T-helper 9 cell (primary cell): ENCODE measurements at places on chromosomes 2 and 18.

DNA sequence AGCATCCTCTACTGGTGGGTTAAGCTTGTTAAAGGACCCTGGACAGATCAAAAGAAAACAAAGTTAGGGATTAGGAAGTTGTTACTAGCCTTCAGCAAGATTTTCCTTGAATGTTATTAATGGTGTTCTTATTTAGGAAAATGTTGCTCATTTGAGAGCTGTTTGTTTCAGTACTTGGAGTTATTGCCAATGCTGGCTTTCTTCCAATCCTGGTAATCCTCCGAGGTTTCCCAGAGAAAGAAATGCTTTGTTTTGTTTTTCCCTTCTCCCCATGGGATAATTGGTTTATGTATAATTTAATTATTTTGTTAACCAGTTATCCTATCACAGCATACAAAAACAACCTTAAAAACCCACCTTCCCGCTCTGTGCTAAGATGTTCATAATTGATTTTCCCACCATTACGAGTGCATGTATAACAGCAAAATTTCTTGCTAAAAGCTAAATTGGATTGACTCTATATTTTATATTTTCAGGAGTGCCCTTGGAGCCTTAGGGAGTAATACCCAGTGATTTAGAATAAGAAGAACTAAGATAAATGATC, 79.8 kb downstream of the MGAT5 start:
- no peak for DNase-seq

DNA sequence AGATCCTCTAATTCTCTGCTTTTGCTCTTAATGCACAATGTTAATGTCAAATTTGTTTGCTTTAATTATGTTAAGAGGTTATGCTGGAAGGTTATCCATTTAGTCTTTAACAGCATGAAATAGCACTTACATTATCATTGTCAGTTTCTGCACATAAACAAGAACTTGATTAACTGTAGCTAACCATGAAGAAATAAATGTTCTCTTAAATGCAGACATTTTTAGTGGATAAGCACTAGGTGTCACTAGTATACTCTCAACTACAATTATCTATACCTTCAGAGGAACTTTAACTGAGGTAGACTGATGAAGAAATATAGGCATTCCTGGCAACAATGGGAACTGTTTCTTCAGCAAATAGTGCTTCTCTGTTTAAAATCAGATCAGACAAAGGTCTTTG, 178.8 kb upstream of the CHST9 start:
- no peak for DNase-seq

DNA sequence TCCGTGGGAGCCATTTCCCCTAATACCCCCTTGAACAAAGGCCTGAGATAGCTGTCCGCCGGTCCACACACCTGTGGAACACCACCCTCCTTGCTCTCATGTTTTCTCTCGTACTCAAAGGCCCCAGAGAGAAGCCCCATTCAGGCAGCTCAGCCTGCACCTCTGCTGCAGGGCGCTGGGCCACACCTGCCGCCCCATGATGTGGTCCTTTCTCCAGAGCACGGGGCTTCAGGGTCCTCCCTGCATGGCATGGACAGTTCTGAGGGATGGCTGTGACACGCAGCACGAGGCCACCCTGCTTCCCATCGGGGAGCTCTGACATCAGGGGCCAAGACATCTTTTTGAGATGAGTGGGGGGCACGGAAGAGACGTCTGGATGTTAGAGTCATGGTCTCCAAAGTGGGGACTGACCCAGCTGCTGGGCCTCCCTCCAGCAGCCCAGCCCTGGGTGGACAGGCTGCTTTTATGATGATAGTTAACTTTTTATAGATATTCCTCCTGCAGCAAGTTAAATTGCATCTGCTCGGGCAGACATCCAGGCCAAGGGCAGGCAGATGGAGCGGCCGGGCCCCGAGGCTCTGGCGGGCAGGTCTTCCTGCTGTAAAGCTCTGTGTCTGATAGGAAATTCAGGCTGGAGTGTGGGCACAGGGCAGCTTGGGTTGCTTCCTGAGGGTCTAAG, 56.7 kb downstream of the SDC1 start:
- DNase-seq = no peak

GRCh38 chr2:64331114-64331645, 122.8 kb upstream of the LGALSL start:
- DNase-seq = no peak

GRCh38 chr18:3498698-3499471, 48.9 kb downstream of the TGIF1 start:
- DNase-seq = peak; percentile 1

GRCh38 chr2:234363647-234364294, 133.1 kb downstream of the ARL4C start:
- DNase-seq = no peak

DNA sequence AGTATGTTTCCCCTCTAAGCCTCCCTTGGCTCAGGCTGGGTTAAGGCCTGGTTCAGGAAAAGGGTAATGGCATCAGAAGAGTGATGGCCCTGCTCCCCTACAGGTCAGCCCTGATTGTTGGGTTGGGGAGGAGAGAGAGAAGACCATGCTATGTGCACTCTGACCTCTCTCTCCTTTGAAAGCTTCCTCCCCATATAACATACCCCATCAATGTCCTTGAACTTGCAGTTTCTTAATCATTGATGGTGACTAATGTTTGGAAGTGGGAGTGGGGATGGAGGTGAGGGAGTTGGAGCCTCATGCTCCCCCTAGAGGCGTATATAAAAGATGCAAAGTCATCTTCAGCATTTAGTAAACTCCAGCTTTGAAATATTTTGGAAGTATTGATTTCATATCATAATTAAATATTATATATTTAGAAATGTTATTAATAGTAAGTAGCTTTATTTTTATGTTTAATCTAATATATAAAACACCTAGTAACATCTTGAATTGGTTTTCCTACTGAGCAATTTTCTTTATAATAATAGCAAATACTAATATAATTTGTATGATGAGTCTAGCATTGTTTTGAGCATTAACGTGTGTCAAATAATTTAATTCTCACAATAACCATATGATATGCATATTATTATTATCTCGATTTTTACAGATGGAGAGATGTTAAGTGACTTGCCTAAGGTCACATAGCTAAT, 8.8 kb downstream of the PLCL1 start:
- DNase-seq = no peak

- no peak for DNase-seq
Measured at GRCh38 chr2:168052773-168053172, 194.6 kb downstream of the STK39 start.

DNA sequence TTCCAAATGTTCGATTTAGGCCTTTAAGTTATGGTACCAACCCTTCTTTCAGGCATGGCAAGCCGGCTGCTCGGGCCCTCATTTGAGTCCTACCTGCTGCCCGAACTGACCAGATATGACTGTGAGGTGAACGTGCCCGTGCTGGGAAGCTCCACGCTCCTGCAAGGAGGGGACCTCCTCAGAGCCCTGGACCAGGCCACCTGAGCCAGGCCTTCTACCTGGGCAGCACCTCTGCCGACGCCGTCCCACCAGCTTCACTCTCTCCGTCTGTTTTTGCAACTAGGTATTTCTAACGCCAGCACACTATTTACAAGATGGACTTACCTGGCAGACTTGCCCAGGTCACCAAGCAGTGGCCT, 87.2 kb downstream of the EPAS1 start:
- no peak for DNase-seq

GRCh38 chr2:105324732-105325131, 4.8 kb downstream of the TGFBRAP1 start:
- no peak for DNase-seq

DNA sequence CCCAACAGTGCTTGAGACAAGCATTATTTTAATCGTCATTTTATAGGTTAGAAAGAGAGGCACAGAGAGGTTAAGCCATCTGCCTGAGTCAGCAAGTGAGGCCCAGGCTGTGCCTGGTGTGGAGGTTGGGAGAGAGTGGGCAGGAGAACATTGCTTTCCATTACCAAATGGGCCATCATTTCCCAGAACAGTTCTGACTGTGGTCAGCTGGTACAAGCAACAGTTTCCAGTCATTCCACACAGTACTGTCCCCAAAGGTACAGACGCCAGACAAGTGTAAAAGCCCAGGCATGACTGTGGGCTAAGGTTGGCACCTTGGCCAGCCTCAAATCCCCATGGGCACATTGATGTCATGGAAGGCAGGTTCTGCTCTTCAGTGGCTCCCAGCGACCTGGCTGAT, 98.2 kb upstream of the LCLAT1 start:
- no peak for DNase-seq

- DNase-seq = no peak
Measured at GRCh38 chr18:65567372-65567771, 183.4 kb upstream of the CDH7 start.

GRCh38 chr2:144876013-144876412, 356.1 kb upstream of the ZEB2 start:
- no peak for DNase-seq

DNA sequence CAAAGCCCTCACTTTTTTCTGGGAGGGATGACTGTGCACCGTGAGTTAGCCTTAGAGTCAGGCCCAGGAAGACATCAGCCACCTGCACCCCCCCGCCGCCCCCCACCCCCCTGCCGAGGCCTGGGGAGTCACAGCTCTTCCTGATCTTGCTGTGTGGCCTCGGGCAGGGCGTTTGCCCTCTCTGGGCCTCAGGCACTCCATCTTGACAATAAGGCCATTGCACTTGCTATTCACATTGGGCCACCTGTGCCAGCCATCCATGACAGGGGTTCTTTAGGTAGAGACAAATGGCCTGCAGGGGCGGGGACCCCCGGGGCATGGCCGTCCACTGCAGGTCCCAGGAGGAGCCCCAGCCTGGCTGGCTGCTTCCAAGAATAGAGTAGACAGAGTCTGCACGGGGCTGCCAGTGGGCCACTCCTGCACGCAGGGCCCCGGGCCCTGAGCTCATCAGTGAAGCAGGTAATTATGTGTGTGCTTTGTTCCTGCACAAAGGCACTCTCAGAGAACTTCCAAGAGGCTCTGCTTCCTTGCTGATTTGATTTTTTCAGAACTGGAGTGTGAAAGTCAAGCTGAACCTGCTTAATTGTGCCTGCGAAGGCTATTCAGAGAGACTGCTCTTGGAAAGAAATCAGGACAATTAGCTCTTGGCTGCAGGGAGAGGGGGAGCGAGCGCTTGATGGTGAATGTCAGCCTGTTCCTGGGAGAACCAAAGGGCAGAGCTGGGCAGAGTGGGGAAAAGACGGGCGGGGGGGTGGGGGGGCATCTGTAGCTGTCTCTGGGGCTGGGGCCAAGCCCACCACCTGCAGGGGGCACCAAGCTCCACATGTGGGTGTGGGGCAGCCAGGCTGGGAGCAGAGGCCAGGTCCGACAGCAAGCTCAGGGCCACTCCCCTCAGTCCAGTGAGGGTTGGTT, 40.3 kb downstream of the RRM2 start:
- DNase-seq = no peak

- no peak for DNase-seq
Measured at GRCh38 chr2:39368846-39369245, 68.2 kb downstream of the MAP4K3 start.

- no peak for DNase-seq
Measured at GRCh38 chr18:76621226-76621625, 126.2 kb upstream of the ZNF516 start.

GRCh38 chr2:39486071-39486470, 49.0 kb upstream of the MAP4K3 start:
- no peak for DNase-seq

- DNase-seq = no peak
Measured at GRCh38 chr2:194765723-194766122, 891.3 kb upstream of the SLC39A10 start.

DNA sequence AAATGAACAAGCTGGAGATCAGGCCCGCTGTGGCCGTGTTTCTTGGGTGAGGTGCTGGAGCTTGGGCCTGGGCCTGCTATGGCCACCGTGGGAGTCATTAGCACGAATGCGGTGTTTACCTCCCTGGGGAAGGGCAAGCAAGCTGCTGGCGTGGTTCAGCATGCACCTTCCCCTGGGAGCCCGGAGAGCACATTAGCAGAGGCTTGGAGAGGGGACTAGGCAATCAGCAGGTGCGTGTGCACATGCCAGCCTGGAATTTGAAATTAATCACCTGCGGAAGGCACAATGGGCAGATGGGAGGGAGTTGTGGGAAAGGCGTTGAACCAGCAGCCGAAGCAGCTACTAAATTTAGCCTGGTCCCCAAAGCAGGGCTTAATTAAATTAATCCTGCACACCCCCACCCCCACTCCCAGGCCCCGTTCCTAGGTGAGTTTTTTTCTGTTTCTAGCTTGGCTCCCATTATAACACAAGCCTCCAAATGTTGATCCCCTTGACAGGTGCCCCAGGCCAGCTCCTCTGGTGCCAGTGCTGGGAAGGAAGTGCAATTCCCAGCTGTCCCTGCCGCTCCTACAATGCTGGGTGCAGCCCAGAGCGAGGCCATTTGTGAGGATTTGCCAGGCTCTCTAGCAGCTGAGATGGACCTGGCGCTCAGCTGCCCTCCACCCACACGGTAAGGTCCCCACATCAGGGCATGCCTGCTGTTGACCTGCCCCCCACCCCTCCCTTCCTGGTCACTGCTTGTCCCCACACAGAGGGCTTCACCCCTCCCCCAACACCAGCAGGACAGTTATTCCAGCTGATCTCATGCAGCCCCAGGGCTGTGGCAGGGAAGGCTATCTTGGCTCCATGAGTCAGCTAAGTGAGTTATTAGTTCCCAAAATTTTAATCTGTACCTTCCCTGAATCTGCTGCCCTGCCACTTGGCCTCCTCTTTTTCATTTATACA, 115.0 kb downstream of the ZBTB7C start:
- no peak for DNase-seq

DNA sequence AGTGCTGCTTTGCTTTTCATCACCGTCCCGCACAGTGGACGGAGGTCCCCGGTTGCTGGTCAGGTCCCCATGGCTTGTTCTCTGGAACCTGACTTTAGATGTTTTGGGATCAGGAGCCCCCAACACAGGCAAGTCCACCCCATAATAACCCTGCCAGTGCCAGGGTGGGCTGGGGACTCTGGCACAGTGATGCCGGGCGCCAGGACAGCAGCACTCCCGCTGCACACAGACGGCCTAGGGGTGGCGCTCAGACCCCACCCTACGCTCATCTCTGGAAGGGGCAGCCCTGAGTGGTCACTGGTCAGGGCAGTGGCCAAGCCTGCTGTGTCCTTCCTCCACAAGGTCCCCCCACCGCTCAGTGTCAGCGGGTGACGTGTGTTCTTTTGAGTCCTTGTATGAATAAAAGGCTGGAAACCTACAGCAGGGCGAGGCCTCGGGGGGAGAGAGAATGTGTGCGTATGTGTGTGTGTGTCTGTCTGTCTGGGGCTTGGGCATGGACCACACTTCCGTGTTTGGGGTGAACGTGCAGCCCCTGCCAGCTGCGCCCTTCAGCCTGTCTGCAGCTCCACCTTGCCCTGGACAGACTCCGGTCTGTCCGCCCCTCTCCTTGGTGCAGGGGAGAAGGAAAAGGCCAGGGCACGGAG, 32.3 kb downstream of the GPC1 start:
- DNase-seq = no peak
